Renal cortex interstitium (tissue), 15 donors: ENCODE measurements at places on chromosomes 13 and 19. TPM values are rescaled to one million over a fixed set of nuclear protein-coding genes. Genes with fewer than 3 reads are reported as not detected.

- no peak for DNase-seq
Measured at GRCh38 chr19:15022752-15023151, 26.5 kb upstream of the CASP14 start.

The IGFL2 gene
- not detected for polyA plus RNA-seq

GRCh38 chr13:93751117-93751516 is 524.5 kb downstream of the GPC6 start:
- no peak for DNase-seq

The PSG7 gene
- polyA plus RNA-seq = not detected

The ZNF837 gene
- polyA plus RNA-seq = 3.3 TPM

GRCh38 chr13:28411831-28412353 is 83.0 kb downstream of the FLT1 start:
- DNase-seq = no peak

GRCh38 chr19:35816262-35816661 is 3.6 kb upstream of the PRODH2 start:
- no peak for DNase-seq

GRCh38 chr19:38569368-38569983 is 48.3 kb downstream of the MAP4K1 start:
- DNase-seq = no peak

The FBXO46 gene
- 24.4 TPM for polyA plus RNA-seq

DNA sequence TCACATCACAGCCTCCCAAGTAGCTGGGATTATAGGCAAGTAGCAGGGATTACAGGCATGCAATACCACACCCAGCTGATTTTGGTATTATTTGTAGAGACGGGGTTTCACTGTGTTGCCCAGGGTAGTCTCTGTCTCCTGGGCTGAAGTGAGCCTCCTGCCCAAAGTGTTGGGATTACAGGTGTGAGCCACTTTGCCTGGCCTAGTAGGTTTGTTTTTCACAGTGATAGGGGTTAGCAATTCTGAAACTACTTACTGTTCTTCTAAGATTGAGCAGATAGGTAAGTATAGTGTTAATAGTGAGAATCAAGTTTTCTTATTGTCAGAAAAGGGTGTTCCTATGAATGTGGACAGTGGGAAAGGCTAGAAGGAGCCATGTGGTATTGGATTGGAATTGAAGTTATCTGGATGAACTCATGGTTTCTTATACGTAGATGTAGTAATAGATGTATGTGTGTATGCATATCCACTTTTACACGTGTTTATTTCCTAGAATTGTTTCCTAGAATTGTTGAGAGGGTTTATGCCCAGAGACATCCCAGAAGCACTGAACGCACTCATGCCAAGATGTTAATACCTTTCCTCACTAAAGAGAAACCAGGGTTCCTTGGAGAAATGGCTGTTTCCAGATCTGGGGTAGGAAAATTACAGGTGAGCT is 49.1 kb downstream of the SAE1 start:
- no peak for DNase-seq

- DNase-seq = no peak
Measured at GRCh38 chr13:52026246-52026626, 1.7 kb downstream of the UTP14C start.

DNA sequence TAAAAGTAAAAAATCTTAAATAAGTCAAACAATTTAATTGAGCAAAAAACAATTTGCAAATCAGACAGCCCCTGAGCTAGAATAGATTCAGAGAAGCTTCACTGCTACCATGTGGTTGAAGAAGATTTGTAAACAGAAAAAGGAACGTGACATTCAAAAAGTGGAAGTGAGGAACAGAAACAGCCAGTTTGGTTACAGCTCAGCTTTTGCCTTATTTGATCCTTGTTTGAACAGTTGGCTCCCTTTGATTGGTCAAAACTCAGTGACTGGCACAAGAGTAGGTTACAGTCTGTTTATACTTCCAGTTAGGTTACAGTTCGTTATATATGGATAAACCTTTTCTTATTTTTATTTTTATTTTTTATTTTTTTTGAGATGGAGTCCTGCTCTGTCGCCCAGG is 5.8 kb downstream of the ZNF221 start:
- DNase-seq = no peak

DNA sequence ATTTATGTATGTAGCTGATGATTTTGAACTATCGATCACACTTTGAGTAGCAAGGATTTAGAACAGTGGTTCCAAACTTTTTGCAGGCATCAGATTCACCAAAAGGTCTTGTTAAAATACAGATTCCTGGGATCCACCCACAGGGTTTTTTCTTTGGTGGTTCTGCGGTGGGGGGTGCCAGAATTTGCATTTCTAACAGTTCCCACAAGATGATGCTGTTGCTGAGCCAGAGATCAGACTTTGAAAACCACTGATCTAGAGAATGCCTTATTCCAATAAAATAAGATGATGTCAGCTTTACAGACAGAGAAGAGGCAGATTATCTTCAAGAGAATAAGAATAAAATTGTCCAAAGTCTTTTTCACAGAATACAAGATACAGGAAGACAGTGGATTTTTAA is 80.9 kb upstream of the SHISA2 start:
- DNase-seq = no peak

DNA sequence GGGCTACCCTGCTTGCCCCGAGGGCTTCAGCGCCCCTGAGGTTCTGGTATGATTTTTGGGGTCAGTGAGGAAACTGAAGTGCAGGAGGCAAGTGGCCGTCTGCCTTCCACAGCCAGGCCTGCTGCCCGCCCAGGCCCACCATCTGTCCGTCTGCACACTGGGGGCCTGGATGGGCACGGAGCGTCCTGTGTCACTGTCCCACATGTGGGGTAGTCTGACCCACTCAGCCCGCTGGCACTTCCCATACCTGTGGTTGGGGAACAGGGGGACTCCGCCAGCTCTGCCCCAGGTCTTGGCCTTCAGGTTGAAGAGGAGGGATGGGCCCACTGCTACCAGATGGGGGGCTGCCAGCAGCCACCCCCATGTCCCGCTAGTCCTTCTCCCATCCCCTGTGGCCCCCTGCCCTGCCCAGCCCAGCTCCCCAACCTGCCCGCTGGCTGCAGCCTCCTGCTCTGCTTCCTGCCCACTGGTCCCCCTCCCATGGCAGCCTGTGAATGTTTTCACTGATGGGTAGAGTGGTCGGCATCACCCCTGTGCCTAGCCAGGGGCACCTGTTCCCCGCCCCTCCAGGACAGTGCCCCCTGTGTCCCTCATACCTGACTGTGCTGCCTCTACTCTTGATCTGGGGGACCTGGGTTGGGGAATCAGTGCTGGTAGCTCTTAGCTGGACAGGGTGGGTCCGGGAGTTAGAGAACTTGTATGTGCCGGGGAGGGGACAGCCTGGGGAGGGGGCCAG is 9.5 kb downstream of the PIAS4 start:
- DNase-seq = no peak

- DNase-seq = no peak
Measured at GRCh38 chr19:54317965-54318240, 4.9 kb upstream of the LILRA5 start.

- DNase-seq = no peak
Measured at GRCh38 chr13:69921156-69921555, 186.5 kb upstream of the ATXN8OS start.

- no peak for DNase-seq
Measured at GRCh38 chr19:3233831-3234230, 9.4 kb downstream of the CELF5 start.

- peak; percentile 53 for DNase-seq
Measured at GRCh38 chr19:4455719-4456475, 1.7 kb downstream of the UBXN6 start.

DNA sequence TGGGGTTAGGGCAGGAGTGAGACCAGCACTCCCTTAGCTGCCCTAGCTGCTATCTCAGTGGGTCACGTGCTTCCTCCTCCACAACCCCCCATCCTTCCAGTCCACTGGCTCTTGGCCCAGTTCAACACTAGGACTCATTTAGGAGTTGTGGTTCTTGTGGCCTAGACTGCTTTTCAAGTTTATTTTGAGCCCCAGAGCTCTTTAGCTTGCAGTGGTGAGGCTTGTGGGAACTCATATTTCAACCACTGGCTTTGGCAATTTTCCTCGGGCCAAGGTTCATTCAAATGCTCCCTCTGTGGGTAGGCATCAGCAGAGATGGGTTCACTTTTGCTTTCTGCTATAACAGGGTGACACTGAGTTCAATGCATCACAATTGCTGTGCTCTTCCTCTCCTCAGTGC is 436.2 kb upstream of the SLITRK5 start:
- DNase-seq = no peak

DNA sequence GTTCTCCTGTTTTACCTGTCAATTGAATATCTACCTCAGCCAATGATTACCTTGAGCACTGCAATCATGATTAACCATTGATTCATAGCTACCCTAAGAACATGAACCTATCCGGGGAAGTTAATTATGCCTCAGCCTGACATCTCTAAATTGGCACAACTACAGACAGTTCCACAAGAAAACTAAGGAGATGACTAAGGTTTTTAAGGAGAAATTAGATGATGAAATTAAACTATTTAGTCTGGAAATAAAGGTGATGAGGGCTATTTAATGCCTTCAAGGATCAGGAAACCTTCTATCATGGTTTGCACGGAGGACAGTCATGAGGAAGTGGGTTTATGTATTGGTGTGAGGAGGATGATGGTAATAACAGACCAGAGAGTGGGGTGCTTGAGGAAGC is 203.4 kb downstream of the COL4A1 start:
- DNase-seq = no peak

The MAMSTR gene
- 5.0 TPM for polyA plus RNA-seq

The PCP2 gene
- 0.83 TPM for polyA plus RNA-seq

- no peak for DNase-seq
Measured at GRCh38 chr19:6737873-6738786, 750 bp upstream of the GPR108 start.

The LHB gene
- not detected for polyA plus RNA-seq

GRCh38 chr13:49443357-49443703 is 534 bp downstream of the CAB39L start:
- peak; percentile 58 for DNase-seq

The DCT gene
- polyA plus RNA-seq = 0.27 TPM
